ENCODE measurements at places on chromosomes 16 and 17.

DNA sequence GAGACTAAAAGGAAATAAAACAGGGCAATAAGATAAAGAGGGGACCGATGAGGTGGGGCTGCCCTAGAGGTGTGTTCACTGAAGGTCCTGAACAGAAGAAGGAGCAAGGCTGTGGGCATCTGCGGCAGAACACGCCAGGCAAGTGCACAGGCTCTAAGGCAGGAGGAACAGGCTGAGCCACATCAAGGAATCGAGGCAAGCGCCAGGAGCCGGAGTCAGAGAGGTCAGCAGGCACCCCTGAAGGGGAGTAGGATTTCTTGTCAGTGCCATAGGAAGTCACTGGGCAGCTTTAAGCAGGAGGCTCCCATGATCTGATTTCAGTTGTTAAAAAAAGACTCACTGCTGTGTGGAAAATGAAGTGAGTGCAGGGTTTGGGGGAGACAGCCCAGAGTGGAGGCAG is 186.5 kb downstream of the KATNIP start:
- no peak for DNase-seq

DNA sequence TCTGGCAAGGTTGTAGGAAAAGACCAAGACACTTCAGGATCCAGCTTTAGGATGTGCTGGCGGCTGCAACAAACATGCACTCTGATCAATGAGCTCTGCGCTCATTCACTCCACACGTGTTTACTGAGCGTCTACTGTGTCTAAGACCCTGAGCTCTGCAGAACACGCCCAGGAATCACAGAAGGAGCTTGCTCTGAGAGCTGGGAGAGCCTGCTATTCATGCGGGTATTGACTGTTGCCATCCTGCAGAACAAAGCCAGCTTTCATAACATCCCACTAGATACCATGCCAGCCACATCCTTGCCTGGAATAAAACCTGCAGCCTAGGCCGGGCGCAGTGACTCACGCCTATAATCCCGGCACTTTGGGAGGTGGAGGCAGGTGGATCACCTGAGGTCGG is 44.1 kb downstream of the NXN start:
- DNase-seq: no peak

GRCh38 chr16:83308414-83308813 is 499.4 kb upstream of the HSBP1 start:
- no peak for DNase-seq

DNA sequence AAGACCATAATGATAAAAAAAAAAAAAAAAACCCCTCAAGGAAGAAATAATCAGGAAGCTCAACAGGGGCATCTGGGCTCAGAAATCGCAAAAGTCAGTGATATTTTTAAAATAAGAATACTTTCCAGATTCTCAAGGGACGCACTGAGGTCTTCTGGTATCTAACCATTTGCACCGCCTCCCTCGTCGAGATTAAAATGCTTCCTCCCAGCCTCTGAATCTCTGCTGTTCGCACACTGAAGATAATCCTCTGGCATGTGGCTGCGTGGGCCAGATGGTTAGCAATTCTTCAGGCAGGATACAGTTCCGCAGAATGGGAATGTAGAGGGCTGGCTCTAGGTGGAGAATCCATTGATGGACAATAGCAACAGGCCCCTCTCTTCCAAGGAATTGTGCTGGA is 211.7 kb upstream of the CDH5 start:
- DNase-seq: no peak

GRCh38 chr17:59858167-59858816 is 34.5 kb downstream of the TUBD1 start:
- DNase-seq: no peak

DNA sequence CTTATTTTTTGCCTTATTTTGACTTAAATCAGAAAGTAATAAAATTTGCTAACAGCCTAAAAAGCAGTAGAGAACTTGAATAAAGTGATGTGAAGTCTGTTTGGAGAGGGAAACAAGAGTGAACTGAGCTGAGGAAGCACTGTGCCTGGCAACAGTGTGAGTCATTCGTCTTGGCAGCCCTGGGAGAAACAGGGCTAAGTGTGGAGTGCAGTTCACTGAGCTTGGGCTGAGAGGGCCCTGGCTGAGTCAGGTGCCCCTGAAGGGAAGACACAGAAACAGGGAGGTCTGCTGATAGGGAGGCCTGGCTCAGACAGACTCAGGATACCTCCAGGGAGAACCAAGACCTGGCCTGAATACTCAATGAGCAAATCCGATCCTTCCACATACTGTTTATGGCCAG is 132.1 kb downstream of the HS3ST4 start:
- DNase-seq: no peak

- DNase-seq: no peak
Observed at GRCh38 chr17:36545077-36545464, 352 bp downstream of the GGNBP2 start.

DNA sequence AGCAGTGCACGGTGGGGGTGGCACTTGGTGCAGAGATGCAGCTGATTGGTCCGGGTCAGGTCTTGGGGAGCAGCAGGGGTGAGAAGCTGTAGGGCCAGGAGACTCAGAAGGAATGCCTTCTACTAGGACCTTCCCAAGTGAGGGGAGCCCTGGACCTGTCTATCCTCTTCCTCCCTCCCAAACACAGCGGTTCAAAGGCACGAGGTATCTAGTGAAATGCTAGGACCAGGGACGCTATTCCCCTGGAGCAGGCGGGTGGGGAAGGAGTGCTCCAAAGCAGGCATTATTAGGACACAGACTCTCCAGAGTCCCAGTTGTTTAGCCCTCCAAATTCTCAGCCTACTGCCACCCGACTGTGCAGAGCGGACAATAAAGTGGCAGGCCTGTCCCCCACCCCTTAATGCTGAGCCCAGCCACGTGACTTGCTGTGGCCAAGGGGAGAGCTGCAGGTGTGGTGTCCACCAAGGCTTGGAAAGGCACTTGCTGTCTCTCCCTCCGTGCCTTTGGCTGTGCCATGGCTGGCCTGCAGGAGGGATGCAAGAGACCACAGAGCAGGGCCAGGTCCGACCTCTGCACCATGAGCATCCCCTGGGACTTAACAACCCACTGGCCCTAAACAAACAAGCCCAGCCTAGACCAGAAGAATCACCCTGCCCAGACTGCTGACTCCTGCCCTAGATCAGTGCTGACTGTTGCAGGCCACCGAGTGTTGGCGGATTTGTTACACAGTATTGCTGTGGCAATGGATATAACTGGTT is 97.2 kb downstream of the TBC1D16 start:
- DNase-seq: no peak

DNA sequence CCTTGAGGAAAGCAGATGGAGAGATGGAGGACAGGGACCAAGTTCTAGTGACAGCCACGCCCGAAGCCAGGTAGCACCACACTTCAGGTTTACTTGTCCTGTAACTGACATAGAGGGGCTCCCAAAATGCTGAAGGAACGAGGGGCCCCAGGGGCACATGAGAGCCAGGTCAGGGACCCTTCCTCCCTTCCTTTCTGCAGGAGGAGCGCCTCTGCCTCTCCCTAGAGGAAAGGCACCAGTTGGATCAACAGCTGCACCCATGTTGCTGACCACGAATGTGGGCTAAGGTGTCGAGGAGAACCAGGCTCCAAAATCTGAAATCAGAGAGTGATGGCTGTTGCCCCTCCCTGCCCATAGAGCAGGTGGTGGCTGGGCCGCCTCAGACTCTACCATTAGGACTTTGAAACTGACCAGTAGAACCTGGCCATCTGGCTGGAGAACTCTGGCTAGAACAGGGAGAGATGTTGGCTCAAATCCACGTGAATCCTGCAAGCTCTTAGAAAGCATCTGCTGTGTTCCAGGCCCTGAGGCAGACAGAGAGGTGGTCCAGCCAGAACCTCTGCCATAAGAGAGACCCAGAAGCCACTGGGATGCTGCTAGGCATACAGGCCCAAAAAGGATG is 218.8 kb downstream of the KATNIP start:
- no peak for DNase-seq

GRCh38 chr17:33082529-33083173 is 91.0 kb downstream of the SPACA3 start:
- DNase-seq: no peak

- DNase-seq: no peak
Observed at GRCh38 chr17:67469208-67469980, 92.3 kb downstream of the PITPNC1 start.

- DNase-seq: no peak
Observed at GRCh38 chr17:82627405-82627804, 20.8 kb downstream of the WDR45B start.

DNA sequence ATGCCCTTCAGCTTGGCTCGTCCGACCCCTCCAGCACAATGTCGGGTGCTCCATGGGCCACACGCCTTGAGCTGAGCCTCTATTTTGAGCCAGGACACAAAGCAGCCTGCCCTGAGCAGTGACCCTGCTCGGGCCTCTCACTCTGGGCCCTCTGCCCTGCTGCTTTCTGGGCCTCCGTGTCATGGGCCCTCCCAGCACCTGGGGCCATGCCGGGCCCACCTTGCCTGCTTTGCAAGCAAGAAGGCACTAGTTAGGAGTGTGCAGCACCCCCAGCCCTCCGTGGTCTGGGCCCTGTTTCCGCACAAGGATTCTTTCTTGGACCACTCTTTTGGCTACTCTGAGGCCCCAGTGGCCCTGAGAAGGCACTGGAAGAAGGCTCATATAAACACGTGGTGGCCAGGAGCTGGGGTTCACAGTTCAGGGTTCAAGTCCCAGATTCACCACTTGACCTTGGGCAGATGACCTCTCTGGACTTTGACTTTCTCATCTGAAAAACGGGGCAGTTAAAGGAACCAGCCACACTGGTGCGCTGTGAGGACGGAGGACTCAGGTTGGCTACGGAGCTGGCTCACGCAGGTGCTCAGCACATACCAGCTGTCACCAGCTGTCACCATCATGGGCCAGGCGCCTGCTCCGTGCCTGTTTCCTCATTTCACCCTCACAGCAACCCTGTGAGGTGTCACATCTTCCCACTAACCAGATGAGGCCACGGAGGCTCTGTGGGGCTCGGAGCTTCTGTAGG is 166.0 kb upstream of the GSE1 start:
- no peak for DNase-seq

GRCh38 chr17:74235040-74235581 is 21.7 kb downstream of the TTYH2 start:
- no peak for DNase-seq

DNA sequence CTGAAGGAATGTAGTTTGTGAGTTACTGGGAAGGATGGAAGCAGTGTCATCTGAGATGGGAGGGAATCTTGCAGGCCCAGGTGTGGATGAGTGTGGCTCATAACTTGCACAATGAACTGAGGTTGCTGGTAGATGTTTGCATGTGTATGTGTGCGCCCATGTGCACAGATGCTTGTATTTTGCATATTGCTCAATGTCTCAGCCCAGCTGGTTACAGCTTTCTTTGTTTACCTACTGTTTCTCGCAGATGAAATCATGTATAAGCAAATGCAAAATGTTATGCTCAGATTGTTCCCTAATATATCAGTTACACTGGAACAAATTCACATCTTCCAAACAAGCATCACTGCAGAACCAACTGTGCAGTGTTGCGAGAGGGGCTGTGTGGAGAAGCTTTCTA is 452.2 kb upstream of the EEF2KMT start:
- no peak for DNase-seq

DNA sequence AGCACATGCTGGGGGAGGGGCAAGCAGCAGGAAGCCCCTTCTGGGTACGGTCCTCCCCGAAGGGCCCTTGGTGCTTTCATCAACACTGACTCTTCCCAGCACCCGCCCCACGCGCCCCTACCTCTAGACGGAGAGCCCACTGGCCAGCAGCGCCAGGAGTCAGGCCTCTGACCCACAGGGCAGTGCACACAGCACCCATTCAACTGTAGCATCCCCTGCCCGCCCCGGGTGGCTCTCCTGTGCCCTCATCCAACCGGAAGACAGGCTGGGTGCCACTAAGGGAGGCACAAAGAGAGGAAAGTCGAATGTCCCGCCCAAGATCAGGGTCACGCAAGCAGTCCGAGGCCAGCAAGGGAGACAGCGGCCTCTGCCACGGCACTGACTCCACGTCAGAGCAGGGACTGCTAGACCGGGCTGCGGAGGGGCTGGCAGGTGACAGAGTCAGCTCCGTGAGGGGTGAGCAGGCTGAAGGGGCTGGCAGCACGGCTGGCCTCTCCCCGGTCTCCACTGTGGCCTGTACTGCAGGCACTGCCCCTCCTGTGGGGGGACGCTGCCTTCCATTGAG is 9.8 kb downstream of the MSRB1 start:
- DNase-seq: no peak

DNA sequence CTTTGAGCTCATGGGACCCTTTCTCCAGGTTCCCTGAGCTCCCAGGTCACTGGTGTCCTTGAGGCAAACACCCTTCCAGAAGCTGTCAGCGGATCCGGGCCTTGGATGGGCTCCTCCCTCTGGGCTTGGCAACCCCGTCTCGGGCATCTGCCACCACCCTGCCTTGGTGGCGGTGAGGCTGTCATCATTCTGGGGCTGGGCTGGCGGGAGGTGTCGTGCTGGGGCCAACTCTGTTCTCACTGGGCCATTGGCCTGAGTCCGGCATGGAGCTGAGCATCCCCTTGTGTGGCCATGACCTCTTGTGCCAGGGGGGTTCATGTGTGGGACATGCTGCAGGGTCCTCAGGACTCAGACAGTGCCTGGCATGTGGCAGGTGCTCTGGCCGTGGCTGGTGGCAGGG is 197.6 kb downstream of the LAT start:
- no peak for DNase-seq

GRCh38 chr16:72129976-72130656 is 36.5 kb downstream of the DHX38 start:
- no peak for DNase-seq

GRCh38 chr17:38900978-38901656 is 24.3 kb upstream of the LASP1NB start:
- no peak for DNase-seq

- no peak for DNase-seq
Observed at GRCh38 chr16:3646348-3646920, 8.1 kb upstream of the DNASE1 start.

DNA sequence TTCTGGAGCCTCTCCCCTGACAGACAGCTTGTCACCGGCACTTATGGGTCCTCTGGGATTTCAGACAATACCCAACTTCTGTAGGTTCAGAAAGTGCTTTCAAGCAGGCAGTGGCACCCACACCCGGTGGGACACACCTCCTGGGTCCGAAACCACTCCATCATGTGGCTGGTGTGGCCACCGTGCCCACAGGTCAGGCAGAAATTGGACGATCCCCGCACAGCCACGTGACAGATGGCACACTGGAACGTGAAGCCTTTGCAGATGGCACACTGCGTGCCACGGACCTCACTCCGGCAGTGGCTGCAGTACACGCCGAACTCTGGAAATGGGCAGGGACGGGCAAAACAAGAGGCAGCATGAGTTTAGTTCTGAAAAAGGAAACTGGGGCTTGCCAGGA is 99.5 kb upstream of the FA2H start:
- no peak for DNase-seq

- DNase-seq: no peak
Observed at GRCh38 chr17:39667262-39667944, 850 bp upstream of the PNMT start.

GRCh38 chr17:47604598-47604927 is 45.2 kb upstream of the KPNB1 start:
- DNase-seq: no peak

DNA sequence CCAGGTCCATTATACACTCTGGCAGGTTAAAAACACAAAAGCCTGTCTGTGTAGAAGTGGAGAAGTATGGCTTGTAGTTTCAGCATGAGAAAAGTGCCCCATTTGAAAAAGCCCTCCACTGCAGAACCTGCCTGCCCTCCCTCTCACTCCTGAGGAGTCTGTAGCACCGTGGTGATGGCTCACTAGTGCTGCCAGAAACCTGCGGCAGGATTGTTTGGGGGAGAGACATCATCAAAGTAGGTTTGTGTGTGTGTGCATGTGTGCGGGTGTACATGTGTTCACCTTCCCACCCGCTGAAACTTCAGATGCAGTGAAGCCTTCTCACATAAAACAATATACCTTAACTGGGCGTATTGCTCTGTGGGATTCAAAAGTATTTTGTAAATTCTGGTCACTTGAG is 26.9 kb downstream of the NDEL1 start:
- no peak for DNase-seq

GRCh38 chr17:33521784-33522183 is 228.7 kb upstream of the ASIC2 start:
- no peak for DNase-seq
